ENCODE measurements at places on chromosomes 1 and 21. TPM values are rescaled to one million over a fixed set of nuclear protein-coding genes. Genes with fewer than 3 reads are reported as not detected.
A peak's percentile ranks its signal among the peaks of the same experiment; 100 is the strongest.

DNA sequence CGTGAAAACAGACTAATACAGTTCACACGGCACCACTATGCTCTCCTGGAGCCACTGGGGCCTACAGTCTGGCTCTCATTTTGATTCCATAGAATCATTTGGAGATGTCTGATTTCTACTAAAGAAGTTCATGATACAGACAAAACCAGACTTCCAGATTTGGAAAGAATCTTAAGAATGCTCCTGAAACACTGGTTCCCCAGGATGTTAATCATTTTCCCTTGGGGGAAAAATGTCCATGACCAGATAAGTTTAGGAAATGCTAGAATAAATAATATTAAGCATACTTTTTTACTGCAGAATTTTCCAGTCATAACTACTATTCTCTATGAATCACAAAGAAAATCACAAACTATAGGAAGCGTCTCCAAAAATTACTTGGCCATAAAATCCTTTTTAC lies 63.0 kb upstream of the RGS7 start:
- no peak for DNase-seq

DNA sequence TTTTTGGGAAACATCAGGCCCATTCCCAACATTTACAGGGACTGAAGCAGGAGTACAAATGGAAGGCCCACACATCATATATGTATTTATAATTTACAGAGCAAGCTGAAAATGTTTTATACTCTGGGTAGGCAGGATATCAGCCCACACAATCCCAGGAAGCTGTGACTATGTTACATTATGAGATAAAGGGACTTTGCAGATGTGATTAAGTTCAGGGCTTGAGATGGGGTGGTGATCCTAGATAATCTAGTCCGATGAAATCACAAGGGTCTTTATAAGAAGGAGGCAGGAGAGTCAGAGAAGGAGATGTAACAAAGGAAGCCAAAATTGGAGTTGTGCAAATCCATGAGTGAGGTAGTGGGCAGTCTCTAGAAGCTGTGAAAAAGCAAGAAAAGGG lies 160.5 kb downstream of the PDE4B start:
- DNase-seq, result no peak

DNA sequence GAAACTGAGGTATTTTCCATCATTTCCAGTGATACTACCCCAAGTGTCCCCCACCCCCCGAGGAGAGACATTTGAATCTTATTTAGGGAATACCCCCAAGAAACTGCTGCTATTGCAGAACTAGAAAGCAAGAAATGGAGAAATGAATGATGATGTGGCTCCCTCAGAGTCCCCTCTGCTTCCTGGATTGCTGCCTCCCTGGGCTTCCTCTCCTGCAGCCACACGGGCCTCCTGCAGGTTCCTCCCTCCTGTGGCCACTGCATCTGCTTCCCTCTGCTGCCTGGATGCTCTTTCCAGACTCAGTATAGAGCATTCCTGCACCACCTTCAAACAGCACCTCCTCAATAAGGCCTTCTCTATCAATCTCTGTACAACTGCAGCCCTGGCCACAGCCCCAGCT lies 69.3 kb downstream of the SLC25A24 start:
- no peak for DNase-seq

DNA sequence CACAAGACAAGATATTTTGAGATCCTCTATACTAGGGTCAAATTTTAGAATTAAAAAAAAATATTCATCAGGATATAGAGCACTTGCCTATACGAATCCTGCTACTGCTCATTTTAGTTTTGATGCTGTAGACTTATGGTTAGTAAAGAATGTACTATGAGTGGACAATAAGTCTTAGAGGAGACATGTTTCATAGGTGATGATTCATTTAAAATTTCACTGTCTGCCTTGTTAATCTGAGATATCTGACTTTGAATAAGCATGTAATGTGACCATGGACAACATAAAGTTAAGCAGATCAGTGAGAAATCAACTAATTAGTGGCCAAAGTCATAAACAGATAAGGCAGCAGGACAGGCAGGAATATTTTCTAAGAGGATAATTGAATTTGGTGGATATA lies 106.8 kb upstream of the HP1BP3 start:
- no peak for DNase-seq

DNA sequence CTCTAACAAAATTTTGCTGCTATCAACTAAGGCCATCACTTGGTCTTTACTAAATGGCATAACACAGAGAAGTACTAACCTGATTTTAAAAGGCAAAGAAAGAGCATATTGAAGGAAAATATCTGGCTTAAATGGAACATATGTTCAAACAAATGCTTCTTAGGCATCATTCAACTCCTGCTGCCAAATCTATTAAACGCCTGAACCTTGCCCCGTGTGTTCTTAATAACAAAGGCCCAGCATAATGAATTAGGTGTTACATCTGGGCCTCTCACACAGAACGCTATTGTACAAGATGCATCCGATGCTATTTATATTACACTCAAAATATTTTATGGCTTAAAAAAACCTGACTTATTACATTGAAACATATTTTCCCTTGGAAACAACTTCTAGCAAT lies 48.4 kb downstream of the B3GALNT2 start:
- DNase-seq, result no peak

The GBP2 gene
- 10.2 TPM for polyA plus RNA-seq

GRCh38 chr1:200183637-200184036 lies 156.1 kb downstream of the NR5A2 start:
- DNase-seq, result no peak

GRCh38 chr21:46550116-46550941 lies 54.6 kb downstream of the S100B start:
- DNase-seq, result no peak

DNA sequence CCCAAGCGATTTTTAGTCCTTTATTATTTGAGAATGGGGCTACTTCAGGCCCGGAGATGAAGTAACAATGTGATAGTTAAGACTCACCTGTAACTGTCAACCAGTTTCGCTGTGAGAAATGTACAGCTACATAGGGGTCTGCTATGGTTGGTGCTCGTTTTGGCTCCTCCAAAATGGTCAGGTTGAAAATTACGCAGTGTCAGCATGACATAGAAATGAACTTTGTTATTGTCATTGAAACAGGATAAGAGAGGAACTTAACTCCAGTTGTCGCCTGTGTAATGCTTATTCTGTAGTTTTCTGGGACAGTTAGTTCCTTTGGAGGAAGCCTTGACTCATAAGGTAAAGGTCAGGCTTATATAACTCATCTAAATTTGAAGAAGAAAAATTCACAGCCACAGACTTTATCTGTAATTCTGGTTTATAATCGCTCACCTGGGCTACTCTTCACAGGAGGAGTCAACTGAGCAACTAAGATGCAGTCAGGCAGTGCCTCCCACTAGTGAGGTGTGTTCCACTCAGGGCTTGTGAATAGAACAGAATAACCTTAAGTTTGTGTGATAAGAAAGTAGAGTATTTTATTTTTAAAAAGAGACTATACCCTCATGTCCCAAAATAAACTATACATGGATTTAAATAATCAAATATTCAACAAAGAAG lies 130.9 kb downstream of the CD247 start:
- no peak for DNase-seq

GRCh38 chr1:15883326-15883725 lies 35.8 kb downstream of the SPEN start:
- DNase-seq, result no peak

DNA sequence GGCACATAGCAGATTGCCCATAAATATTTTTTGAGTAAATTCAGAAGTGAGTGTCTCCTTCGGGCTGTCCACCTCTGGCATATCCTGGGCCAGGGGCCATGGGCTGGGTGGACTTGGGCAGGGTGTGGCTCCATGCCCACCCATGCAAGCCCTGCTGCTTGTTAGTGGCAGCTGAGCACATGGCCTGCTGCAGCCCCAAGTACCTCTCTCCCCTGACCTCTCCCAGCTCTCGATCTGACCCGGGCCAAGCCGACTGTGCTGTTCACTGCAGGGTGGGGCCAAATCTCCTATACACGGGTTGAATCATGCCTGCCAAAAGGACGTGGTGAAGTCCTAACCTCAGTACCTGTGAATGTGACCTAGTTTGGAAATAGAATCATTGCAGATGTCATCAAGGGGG lies 132.5 kb upstream of the C1orf174 start:
- no peak for DNase-seq

- no peak for DNase-seq
Measured at GRCh38 chr1:213035573-213035972, 15.5 kb upstream of the RPS6KC1 start.

GRCh38 chr1:209235166-209235565 lies 348.3 kb upstream of the CAMK1G start:
- no peak for DNase-seq

The HIPK1 gene
- polyA plus RNA-seq, result 10.1 TPM

- DNase-seq, result peak; percentile 75
Measured at GRCh38 chr1:1116701-1117468, 996 bp upstream of the C1orf159 start.

DNA sequence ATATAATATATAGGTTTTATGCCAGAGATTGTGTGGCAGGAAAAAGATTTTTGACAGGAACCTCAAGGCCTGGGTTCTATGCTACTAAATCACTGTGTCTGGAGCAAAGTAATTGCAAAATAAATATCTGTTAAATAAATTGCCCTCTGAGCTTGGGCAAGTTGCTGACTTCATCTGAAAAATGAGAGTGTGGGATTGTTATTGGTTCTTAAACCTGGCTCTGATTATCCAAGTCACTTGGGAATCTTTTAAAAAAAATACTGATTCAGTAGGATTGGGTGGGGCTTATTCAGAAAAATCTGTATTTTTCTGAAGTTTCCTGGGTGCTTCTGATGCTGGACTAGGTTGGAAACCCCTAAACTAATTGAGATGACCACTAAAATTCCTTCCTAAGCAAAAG lies 174.1 kb upstream of the SGIP1 start:
- no peak for DNase-seq

DNA sequence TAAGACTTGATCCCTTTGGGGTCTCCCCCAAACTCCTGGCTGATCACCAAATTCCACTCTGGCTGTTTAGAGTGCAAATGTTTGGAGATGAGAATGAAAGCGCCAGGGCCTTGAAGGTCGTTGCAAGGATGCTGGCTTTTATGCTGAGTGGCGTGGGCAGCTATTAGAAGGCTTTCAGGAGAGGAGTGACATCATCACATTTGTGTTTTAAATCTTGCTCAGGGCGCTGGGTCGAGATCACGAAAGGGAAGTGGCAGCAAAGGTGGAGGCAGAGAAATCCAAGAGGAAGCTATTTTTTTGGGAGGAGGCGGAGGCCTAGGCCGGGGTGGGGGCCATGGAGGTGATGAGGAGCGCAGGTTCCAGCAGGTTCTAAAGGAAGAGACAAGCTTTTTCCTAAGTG lies 49.3 kb downstream of the PDE9A start:
- no peak for DNase-seq

The B4GALT2 gene
- polyA plus RNA-seq, result 48.0 TPM

DNA sequence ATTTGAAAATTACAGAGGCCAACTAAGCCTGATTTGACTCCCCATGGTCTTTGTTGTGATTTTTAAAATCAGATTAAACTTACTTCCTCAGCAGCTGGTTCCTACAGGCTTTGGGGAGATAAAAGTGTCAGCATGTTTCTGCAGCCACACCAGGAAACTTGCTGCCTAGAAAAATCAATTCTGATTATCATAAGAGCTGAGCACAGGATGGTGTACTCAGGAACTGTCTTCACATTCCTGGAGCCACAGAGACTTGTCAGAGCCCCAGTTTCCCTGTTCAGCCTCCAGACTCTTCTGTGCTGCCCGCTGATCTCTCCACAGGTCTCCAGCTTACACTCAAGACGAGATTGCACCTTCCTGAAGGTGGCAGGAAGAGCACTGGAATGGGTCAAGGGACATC lies 23.9 kb downstream of the RAB3B start:
- DNase-seq, result no peak

The LAX1 gene
- 0.03 TPM for polyA plus RNA-seq

DNA sequence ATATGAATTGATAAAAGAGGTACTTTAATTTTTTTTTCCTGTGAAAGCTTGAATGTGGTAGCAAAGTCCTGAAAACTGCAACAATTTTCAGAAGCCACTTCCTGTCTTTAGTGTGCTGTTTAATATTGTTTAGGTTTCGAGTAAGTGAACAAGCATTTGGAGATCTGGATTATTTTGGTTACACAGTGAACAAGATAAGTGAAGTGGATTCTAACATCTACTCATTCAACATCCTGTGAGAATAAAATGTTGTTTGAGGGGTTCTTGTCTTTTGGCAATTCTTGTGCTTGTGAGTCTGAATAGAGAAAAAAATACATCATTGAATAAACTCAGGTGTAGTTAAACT lies 35.2 kb upstream of the PLA2G4A start:
- DNase-seq, result no peak

The SPOCD1 gene
- polyA plus RNA-seq, result 10.7 TPM

- no peak for DNase-seq
Measured at GRCh38 chr1:82260666-82261065, 459.9 kb downstream of the ADGRL2 start.

DNA sequence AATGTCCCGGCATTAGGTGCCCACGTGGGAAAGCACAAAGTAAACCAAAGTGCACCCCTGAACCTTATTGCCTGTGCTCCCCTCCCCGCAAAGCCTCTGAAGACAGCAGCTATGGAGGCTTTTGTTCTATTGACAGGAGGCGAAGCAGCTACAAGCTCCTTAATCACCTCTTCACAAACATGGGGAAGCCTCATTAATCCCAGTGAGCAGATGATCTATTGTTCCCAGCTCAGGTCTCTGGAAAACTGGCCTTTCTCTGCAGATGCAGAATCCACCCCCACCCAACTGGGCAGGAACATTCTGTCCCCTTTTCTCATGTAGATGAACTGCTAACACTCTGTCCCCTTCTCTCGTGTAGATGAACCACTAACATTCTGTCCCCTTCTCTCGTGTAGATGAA lies 190.5 kb upstream of the CSF3R start:
- no peak for DNase-seq

The MAP3K6 gene
- 17.3 TPM for polyA plus RNA-seq

The PGLYRP3 gene
- polyA plus RNA-seq, result not detected

The LEPROT gene
- 38.9 TPM for polyA plus RNA-seq

- DNase-seq, result no peak
Measured at GRCh38 chr1:154006136-154006535, 15.6 kb downstream of the RPS27 start.

The GJB5 gene
- polyA plus RNA-seq, result not detected

GRCh38 chr1:72670902-72671301 lies 388.6 kb upstream of the NEGR1 start:
- DNase-seq, result no peak

The AMIGO1 gene
- 0.93 TPM for polyA plus RNA-seq

The RWDD3 gene
- 11.9 TPM for polyA plus RNA-seq

- peak; percentile 31 for DNase-seq
Measured at GRCh38 chr1:97632075-97632474, 288.8 kb downstream of the DPYD start.

The USH2A gene
- not detected for polyA plus RNA-seq

The HJV gene
- not detected for polyA plus RNA-seq

The PLD5 gene
- 0.11 TPM for polyA plus RNA-seq

The LCE1D gene
- not detected for polyA plus RNA-seq

All from SK-N-SH (cell line).